ENCODE measurements at places on chromosomes 7 and 10.

DNA sequence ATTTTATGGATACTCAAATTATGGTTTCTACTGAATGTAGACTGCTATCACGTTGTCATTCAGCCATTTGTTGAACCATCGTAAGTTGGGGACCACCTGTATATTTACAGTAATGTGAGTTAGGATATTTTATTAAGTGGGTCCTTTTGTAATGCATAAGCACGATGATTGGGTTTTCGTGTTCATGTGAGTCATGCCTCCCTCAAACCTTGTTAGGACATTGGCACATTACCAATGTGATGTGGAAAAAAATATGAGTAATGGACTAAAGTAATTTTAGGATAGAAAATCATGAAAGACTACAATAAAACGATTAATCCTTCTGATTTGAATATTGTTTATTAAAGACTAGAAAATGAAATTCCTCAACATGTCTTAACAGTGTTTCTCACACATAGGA, 8.7 kb downstream of the SMC3 start:
- no peak for DNase-seq

- no peak for DNase-seq
Observed at GRCh38 chr7:90709501-90710465, 113.7 kb downstream of the CDK14 start.

DNA sequence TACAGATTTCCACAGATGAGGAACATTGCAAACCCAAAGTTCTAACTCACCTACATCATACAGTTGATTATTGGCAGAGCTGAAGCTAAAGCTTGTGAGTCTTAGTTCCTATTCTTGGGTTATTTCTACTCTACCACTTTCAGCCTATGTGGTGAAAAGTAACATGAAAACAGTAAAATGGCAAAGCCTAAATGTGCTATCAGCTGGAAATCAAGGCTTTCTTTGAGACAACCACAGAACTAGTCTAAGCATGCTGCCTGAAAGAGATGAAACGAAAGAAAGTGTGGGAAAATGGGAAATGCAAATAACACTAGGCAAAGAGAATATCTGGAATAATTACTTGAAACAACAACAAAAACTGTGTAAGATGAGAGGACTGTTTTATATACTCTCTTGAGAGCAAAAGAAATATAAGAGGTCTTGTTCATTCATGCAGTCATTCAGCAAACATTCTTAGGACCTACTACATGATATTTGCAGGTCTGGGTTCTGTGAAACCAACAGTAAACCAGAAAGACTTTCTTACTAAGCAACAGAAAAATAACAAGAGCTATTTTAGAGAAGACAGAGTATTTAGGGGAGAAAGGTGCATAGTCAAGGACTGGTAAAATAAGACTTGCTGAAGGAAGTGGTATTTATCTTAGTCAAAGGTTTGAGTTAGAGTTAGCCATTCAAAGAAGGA, 437.1 kb downstream of the HTR7 start:
- DNase-seq: no peak

DNA sequence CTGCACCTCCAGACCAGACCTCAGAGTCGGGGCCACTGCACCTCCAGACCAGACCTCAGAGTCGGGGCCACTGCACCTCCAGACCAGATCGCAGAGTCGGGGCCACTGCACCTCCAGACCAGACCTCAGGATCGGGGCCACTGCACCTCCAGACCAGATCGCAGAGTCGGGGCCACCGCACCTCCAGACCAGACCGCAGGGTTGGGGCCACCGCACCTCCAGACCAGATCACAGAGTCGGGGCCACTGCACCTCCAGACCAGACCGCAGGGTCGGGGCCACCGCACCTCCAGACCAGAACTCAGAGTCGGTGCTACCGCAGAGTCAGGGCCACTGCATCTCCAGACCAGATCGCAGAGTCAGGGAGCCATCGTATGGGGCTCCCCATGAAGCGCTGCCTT, 105.9 kb downstream of the ACTR3B start:
- no peak for DNase-seq

GRCh38 chr10:77932016-77932715, 5.6 kb upstream of the DLG5 start:
- DNase-seq: no peak

DNA sequence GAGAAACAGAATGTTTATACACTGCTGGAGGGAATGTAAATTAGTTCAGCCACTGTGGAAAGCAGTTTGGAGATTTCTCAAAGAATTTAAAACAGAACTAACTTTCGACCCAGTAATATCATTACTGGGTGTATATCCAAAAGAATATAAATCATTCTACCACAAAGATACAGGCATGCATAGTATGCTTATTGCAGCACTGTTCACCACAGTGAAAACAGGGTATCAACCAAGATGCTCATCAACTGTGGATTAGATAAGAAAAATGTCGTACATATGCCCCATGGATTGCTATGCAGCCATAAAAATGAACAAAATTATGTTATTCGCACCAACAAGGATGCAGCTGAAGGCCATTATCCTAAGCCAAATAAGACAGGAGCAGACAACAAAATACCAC, 343.1 kb upstream of the KCND2 start:
- no peak for DNase-seq

- no peak for DNase-seq
Observed at GRCh38 chr10:5184987-5185775, at the start of gene AKR1C8. Gene AKR1C8, minus strand, starts transcription at chr10:5185150. Its CDS starts 46 bp downstream, at chr10:5185104.

- no peak for DNase-seq
Observed at GRCh38 chr10:70403483-70404035, 386 bp upstream of the EIF4EBP2 start.

- DNase-seq: peak; percentile 49
Observed at GRCh38 chr10:69407621-69408301, 9.0 kb downstream of the TACR2 start.

DNA sequence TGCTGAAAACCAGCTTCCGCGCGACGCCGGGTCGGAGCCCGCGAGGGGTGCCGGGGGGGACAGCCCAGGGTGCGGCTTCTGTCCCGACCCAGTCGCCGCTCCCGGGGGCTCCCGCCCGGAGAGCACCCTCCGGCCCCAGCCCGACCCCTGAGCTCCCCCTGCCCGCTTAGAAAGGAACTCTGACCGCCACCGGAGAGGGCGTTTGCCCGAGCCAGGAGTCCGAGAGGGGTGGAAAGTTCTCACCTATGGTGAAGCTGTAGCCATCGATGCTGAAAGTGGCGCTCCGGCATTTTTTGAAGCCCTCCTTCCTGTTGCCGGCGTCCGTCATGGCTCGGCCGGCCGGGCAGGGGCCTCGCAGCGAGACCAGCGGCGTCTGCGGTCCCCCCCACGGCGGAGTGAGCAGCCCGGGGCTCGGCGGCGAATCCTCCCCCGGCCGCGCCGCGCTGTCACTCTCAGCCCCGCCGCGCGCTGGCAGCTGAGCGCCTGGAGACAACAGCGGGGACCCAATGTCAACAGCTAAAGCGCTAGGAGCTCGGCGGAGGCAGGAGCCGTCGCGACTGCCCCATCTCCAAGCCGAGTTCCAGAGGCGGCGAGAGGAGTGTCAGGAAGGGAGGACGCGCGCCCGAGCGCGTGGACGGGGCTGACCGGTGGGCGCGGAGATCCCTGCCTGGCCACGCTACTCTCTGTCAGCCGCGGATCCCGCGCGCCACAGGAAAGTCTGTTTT, 191.6 kb downstream of the LSM5 start:
- DNase-seq: peak; percentile 44

GRCh38 chr7:41244246-41244645, 458.6 kb downstream of the INHBA start:
- DNase-seq: no peak

DNA sequence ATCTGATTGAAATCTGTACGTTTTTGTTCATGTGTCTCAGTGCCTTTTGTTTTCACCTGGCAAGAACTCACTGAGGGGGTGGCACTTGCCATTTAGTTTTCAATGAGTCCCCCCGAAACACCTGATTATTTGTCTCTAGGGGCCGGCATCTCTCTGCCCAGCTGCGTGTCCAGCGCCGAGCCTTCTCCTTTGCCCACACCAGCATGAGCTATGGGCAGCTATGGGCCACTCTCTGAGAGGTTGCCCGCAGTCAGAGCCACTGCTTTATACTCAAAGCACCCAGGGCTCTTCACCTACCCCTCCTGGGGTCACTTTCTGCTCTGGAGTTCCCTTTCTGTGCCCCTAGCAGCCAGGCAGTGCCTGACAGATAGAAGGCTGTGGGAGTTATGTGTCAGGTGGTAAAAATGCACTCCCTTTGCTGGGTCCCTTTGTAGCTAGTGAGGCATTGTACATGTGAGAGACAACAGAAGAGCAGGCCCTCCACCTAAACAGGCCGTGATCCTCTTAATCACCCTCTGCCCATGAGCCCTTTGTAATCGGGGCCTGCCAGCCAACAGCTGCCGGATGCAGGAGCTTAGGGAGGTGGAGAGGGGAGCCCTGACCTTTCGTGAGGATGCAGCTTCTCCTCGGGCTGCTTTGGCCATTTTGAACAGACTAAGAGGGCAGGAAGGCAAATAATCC, 133.1 kb upstream of the NPS start:
- no peak for DNase-seq

- no peak for DNase-seq
Observed at GRCh38 chr7:26212921-26213718, 11.6 kb downstream of the CBX3 start.

GRCh38 chr7:91164506-91164905, 99.7 kb upstream of the FZD1 start:
- no peak for DNase-seq

GRCh38 chr7:99953649-99954048, 22.2 kb downstream of the AZGP1 start:
- DNase-seq: no peak

DNA sequence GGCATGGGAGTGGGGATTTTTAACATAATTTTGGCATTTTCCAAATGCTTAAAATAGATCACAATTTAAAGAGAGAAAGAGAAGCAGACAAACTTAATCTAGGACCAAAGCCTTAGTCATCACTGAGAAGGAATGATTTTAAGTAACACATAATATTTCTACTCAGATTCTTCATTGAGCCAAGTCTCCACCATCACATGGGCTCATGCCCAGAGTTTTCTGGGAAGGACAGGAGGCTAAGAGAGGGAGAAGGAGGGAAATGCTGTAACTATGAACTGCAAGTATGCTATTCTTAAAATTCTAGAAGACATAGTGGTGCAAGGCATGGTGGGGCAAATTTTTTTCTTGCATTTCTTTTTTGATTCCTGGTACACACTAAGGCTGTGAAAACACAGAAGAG, 23.8 kb upstream of the UBE2D1 start:
- DNase-seq: no peak

- DNase-seq: no peak
Observed at GRCh38 chr7:33804140-33804660, 101.1 kb upstream of the BMPER start.

DNA sequence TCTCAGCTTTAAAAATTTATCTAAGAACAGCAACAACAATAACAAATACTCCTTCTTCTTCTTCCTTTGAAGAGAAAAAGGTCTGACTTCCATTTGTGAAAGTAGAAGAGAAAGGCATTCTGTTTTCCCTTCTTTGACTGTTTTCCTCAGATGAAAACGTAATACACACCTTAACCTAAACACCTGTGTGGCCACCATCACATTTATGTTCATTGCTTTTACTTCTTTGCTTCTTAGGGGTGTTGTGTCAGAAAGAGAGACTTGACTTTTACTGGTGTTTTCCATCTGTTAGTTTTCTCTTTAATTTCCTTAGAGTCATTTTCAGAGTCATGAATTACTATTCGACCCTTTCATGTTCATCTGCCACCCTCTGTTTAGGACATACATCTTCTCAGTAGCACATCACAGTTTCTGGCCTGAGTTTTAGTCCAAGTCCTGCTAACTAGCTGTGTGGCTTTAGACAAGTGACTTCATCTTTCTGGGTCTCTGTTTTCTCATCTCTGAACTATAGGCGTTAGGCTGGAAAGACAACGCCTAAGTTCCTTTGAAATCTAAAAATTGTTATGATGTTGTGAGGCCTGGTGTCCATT, 283.8 kb downstream of the GATA3 start:
- DNase-seq: no peak

- no peak for DNase-seq
Observed at GRCh38 chr10:115049960-115050359, 43.2 kb upstream of the ATRNL1 start.

DNA sequence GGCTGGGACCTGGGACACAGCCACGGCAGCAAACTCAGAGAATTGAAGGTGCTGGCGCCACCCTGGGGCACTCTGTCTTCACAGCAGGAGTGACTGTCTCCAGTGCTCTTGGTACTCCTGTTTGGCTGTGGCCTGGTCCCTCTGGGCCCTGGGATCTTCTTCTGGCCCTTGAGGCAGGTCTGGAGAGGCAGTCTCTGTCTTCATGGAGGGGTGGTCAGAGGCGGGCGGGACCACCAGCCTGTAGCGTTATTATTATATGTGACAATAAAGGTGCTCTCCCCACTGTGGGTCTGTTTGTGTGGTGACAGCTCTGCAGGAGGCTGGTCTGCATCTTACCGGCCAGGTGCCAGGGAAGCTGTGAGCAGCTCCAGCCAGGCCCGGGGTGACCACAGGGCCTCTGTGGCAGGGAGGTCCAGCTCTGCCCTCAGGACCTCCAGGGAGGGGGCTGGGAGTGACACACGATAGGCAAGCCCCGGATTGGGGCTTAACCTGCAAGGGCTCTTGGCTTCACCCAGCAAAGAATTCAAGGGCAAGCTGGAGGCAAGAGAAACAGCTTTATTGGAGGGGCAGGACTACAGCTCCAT, 70.3 kb downstream of the MYL10 start:
- no peak for DNase-seq

DNA sequence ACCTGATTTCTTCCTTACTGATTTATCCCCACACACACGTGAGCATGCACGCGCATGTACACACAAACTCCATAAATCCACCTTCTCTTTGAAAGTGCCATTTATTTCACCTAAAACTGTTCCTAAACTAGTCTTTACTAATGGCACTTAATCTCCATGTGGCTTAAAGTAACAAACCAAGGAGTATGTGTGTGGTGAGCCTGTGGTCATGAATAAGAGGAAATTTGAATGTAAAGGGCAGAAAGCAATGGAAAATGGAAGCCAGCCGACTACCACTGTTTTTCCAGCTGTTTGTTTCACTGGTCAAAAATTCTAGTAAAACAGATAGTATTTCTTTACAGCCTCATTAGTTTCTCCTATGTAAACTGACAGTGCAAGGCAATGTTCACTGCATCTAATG, 23.8 kb downstream of the SEMA3C start:
- DNase-seq: no peak

DNA sequence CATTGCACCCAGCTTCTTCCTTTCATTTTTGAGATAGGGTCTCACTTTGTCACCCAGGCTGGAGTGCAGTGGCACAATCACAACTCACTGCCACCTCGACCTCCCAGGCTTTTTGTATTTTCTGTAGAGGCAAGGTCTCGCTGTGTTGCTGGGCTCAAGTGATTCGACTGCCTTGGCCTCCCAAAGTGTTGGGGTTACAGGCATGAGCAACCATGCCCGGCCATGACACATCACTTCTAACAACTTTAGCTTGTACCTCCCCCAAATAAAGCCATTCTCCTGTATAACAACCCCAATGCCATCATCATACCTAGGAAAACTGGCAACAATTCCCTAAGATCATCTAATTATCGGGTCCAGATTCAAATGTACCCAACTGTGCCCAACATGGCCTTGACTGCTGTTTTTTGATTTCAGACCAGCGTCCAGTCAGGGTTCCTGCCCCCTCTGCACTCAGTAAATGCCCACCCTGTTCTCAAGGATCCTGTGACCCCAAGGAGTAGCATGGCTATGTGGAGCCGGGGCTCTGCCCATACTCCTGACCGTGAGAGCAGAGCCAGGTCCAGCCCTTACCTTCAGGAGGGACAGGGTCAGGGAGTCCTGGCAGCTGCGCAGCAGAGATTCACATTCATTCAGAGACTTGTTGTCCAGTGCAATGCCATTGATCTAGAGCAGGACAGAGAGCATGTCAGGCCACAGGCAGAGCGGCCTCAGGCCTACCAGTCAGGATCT, 102.6 kb downstream of the DLG5 start:
- DNase-seq: no peak

GRCh38 chr7:50088463-50089129, 4.5 kb downstream of the ZPBP start:
- no peak for DNase-seq
